HS-27A (cell line): ENCODE measurements at places on chromosomes 11 and 22.
A peak's percentile ranks its signal among the peaks of the same experiment; 100 is the strongest.

- no peak for DNase-seq
These were observed 41.3 kb downstream of the ARHGAP8 start for GRCh38 chr22:44793506-44794172.

- DNase-seq: no peak
These were observed 1182.7 kb downstream of the BRD1 start for GRCh38 chr22:48644997-48645396.

DNA sequence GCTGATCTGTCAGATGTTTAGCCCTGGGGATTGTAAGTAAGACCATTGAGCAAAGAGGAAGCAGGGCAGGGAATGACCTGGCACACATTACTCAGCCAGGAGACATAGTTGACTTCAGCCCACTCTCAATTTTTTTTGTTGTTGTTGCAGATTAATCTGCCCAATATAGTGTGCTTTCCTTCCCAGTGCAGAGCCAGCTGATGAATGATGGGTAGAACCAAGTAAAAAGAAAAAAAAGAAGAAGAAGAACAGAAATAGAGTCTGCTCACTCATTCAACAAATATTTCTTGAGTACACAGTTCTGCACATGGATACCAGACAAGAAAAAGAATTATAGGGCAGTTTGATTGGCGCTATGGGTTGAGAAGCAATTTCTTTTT is 292.7 kb downstream of the ETS1 start:
- DNase-seq: no peak

GRCh38 chr11:84922836-84923235 is 704.3 kb downstream of the DLG2 start:
- DNase-seq: no peak

DNA sequence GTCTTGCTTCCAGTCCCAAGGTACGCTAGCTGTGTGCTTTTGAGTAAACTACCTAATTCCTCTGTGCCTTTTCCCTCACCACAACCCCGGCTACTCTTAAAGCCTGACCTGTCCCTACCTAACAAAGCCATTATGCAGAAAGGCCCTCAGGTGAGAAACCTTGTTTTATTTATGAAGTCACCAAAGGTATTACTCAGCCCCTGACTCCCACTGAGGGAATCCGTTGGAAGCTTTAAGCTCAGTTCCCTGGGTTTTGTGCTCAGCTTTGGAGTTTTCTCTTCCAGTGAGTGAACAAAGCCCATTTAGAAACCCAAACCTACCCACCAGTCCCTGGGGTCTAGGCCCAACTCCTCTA is 90.9 kb downstream of the APIP start:
- DNase-seq: no peak

GRCh38 chr11:125496529-125496857 is 428 bp upstream of the FEZ1 start:
- no peak for DNase-seq

DNA sequence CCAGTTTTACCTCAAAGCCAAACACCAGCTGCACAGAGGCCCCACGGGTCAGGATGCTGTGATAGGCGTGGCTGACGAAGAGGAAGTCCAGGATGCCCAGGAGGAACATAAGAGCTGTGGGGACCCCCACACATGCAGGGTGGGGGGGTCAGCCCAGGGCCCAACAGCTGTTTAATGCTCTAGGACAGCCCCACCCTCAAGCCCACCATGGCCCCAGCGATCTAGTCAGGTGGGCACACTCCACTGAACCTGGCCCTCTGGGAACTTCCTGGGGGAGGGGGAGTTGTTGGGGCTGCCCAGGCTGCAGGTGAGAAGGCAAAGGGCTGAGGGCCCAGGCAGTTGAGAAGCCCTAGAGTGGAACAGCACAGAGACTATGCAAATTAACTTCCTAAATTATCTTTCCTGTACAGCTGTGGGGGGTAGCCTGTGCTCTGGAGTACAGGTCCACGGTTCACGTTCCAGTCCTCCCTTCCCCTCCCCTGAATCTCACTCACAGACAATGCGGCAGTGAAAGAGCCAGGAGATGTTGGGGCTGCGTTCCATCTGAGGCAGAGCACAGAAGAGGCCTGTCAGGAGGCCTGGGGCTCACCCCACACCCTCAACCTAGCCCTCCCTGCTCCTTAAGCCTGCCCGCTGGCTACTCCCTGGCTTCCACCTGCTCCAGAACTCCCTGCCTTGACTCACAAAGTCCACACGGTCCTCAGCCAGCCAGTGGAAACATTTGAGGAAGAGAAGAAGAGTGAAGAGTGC is 1.9 kb downstream of the SYVN1 start:
- no peak for DNase-seq

DNA sequence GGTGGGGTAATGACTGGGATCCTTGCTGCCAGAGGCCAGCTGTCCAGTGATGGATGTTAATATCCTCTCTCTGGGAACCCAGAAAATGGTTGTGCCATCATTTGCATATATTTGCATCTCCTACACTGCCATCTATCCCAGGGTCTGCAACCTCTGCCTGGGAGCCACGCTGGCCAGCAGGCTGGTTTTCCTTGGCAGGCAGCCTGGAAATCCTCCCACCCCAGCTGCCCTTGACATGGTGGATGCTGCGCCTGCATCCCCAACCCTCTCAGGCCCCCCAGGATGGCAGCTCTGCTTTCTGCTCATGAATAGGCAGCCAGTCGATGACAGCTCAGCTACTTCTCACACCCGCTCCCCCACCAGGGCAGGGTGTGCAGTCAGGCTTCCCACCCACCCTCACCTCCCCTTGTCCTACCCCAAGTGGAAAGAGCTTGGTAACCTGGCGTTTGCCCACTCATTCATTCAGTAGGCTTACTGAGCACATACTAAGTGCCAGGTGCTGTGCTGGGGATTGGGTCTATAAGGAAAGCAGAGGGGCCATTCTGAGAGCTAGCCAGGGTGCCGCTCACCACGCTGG is 202.5 kb downstream of the TRIM29 start:
- no peak for DNase-seq

- no peak for DNase-seq
These were observed 6.6 kb downstream of the SERHL2 start for GRCh38 chr22:42560381-42560780.

GRCh38 chr11:102416976-102417375 is 35.6 kb downstream of the TMEM123 start:
- DNase-seq: no peak

DNA sequence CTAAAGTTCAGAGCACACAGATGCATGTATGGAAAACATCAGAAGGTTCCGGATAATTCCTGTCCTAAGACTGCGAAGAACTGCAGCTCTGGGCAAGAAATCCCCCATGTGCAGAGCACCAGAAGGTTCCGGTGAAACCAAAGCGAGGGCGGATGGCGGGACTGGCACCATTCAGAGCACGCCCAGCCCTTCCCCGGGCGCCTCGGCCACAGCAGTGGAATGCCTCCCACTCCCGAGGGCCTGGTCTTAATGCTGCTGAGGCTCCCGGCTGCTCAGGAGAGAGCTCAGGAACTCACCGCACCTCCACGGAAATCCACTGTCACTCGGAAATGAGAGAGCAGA is 43.1 kb downstream of the BRD1 start:
- DNase-seq: no peak

DNA sequence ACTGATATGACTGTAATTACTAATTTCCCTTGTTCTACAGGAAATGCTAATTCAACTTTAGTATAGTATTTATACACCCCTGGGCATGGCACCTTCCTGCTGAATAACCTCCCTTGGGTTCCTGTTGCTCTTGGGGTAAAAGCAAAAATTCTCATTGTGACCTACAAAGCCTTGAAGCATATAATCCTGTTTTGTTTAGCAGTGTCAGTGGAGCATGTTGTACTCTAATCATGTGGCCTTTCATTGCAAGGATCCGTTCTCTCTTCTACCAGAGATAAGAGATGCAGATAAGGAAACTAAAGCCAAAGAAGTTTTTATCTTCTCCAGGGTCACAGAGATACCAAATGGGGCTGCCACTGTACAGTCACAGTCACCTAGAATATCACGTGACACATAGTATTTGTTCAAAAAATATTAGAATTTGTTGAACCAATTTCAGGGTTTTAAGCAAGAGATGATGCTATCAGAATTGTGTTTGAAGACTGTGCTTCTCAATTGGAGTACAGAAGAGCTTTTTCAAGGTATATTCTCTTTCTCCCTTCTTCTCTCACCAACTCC is 25.1 kb downstream of the CSRP3 start:
- DNase-seq: no peak

- DNase-seq: no peak
These were observed 12.7 kb downstream of the PRG3 start for GRCh38 chr11:57368106-57368844.

- no peak for DNase-seq
These were observed 10.8 kb downstream of the DRD2 start for GRCh38 chr11:113464416-113464815.

GRCh38 chr11:130912552-130912951 is 3.7 kb downstream of the SNX19 start:
- no peak for DNase-seq

GRCh38 chr11:112448168-112448567 is 187.5 kb upstream of the PLET1 start:
- DNase-seq: no peak

DNA sequence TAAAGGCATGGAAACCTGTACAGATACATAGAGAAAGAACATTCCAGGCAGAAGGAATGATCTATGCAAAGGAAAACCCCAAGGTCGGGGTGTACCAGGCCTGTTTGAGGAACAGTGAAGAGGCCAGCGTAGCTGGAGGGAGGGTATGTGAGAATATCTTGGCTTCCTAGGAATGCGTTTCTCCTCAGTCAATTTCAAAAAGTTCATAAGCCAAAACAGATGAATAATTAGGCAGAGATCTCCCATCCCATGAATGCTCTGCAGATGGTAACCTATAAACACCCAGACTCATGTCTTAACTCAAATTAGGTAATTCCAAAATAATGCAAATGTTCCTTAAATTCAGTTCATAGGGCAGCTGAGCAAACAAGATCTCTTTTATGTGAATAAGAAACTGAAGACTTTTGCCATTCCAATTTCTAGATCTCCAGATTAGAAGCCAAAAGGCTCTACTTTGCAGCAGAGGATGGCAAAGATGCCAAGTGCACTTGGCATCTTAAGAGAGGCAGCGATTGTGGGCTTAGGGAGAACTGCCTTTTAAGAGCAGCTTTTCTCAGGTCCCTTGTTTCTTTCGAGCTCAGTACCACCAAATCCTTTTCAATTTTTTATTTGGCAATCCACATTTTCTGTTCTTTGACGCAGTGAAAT is 13.2 kb downstream of the FAM118B start:
- DNase-seq: no peak

DNA sequence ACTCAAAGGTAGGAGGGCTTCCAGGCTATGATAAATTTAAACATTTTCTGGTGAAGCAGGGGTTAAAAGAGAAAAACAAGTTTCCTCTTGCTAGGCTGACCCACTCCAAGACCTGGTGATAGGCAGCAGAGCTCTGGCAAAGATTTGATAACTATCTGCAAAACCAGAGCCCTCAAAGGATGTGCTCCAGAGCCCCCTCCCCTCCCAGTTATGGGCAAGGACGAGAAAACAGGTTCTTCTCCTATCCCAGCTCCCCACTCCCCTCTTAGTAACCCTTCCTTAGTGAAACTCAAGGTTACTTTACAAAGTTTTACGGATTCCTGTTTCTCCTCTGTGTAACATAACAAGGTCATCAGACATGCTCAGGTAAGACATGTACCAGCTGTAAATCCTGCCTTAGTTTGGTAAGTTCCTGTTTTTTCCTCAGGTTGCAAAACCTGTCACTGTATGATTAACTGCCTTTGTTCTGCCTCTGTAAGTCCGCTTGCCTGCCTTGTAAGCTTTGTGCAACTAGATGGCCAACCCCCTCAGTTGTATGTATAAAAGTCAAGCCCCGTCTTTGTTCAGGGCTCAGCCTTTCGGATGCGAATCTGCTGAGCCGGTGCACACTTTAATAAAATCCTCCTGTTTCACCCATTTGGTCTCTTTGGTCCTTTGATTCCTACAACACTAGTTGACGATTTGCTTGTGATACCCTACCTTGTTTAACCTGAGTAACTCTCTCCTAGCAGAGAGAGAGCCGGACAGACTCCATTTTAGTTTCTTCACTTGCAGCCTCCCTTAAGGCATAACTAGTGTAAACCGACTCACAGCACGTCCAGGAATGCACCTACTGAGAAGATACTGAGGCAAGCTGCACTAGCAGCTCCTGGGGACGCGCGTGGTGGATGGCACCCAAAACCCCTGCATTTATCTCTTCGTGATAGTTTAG is 13.9 kb downstream of the APOBEC3H start:
- DNase-seq: no peak

GRCh38 chr22:17575151-17575550 is 11.9 kb downstream of the SLC25A18 start:
- no peak for DNase-seq

DNA sequence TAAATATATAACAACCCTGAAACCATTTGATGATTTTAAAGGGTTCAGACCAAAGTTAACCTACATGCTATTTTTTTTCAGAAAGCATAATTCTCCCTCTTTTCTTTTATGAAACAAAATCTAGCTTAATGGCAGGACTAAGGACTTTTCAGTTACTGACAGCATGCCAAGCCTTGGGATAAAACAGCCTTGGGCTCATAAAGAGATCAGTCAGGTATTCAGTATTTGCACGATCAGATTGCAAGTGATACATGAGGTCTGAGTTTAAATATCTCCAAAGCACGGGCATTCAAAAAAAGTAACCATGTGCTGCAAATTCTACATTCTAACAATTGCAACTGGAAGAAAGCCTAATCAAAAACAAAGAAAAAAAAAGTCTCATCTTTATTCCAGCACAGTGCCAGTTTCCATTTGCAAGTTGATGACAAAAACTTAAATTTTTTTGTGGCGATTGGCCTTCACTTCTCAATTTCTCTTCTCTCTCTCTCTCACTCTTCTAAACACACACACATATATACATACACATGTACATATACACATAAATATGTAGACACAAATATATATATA is 60.1 kb downstream of the CTSC start:
- DNase-seq: no peak

DNA sequence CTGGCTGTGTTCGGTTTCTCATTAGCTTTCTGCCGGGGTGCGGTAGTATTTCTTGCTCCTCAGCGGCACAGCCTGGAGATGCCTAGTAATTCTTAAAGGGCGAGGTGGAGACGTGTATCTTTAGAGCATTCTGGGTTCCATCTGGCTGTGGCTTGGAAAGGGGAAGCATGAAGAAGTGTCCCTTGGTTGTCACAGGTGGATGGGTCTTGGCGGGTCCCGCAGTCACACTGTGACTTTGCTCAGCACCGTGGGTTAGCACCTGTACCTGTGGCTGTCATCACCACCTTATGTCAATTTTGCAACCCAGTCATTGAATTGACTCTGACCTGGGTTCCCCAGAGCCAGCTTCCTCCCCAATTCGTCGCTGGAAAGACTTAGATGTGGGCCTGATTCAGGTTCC is 57.6 kb downstream of the MIAT start:
- DNase-seq: no peak

- peak; percentile 76 for DNase-seq
These were observed 10.5 kb downstream of the NUMA1 start for GRCh38 chr11:72069787-72070251.

- no peak for DNase-seq
These were observed 16.1 kb downstream of the MYRF start for GRCh38 chr11:61768376-61769076.

- no peak for DNase-seq
These were observed 1.2 kb downstream of the CDC42EP2 start for GRCh38 chr11:65315866-65316226.
